Activated T-helper 2 cell treated with anti-CD3 and anti-CD28 coated beads, Interferon-gamma antibody, Interleukin-2, Interleukin-4, amounts not matched to agents 10 μg/mL and 5 μg/mL and 100 μg/mL, durations not matched to agents 14 hours and 24 hours and 36 hours (primary cell): ENCODE measurements at places on chromosomes 1 and 21.

DNA sequence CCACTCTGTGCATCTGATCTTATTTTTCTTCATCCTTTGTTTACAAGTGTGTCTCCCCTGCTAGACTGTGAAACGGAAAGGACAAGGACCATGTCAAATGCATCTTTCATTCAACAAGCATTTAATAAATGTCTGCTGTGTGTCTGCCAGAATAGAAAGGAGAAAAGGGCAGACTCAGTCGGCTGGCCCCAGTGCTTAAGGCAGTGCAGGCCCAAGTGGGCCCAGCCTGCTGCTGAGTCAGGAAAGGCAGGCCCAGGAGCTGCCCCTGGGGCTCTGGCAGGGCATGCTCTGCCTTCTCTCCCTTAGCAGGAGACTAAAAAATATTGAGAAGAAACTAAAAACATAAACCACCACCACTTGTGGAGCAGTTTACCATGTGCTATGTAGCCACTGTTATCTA lies 38.1 kb downstream of the PLEKHA6 start:
- no peak overlapping the region for H3K4me3 ChIP-seq
- peaks cover 28% of the 10 kb centered on the region for H3K4me1 ChIP-seq
- H3K36me3 ChIP-seq, result no peaks in the 10 kb centered on the region
- no peaks in the 10 kb centered on the region for H3K27me3 ChIP-seq
- no peak overlapping the region for H3K27ac ChIP-seq

GRCh38 chr1:64396817-64397216 lies 73.1 kb upstream of the CACHD1 start:
- H3K36me3 ChIP-seq, result no peaks in the 10 kb centered on the region
- H3K4me3 ChIP-seq, result no peak overlapping the region
- no peak overlapping the region for H3K27ac ChIP-seq
- peaks cover 7% of the 10 kb centered on the region for H3K27me3 ChIP-seq

- H3K4me1 ChIP-seq, result no peaks in the 10 kb centered on the region
- no peak for DNase-seq
- H3K27ac ChIP-seq, result no peak overlapping the region
- H3K27me3 ChIP-seq, result no peaks in the 10 kb centered on the region
- H3K4me3 ChIP-seq, result no peak overlapping the region
Observed at GRCh38 chr1:245397771-245398170, 243.0 kb downstream of the KIF26B start.

- no peaks in the 10 kb centered on the region for H3K27me3 ChIP-seq
- H3K36me3 ChIP-seq, result no peaks in the 10 kb centered on the region
- no peak for DNase-seq
- H3K4me3 ChIP-seq, result no peak overlapping the region
- H3K4me1 ChIP-seq, result no peaks in the 10 kb centered on the region
- H3K27ac ChIP-seq, result no peak overlapping the region
Observed at GRCh38 chr1:228045871-228046270, 36.6 kb upstream of the ARF1 start.

GRCh38 chr1:92203105-92203504 lies 14.6 kb upstream of the C1orf146 start:
- H3K36me3 ChIP-seq, result peaks cover 24% of the 10 kb centered on the region
- no peak for DNase-seq
- peak overlapping the region; percentile 85 for H3K27ac ChIP-seq
- peak overlapping the region; percentile 43 for H3K4me3 ChIP-seq
